Activated CD8-positive, alpha-beta memory T cell treated with anti-CD3 and anti-CD28 coated beads for 1 hour (primary cell): ENCODE measurements at places on chromosomes 2 and 18.

DNA sequence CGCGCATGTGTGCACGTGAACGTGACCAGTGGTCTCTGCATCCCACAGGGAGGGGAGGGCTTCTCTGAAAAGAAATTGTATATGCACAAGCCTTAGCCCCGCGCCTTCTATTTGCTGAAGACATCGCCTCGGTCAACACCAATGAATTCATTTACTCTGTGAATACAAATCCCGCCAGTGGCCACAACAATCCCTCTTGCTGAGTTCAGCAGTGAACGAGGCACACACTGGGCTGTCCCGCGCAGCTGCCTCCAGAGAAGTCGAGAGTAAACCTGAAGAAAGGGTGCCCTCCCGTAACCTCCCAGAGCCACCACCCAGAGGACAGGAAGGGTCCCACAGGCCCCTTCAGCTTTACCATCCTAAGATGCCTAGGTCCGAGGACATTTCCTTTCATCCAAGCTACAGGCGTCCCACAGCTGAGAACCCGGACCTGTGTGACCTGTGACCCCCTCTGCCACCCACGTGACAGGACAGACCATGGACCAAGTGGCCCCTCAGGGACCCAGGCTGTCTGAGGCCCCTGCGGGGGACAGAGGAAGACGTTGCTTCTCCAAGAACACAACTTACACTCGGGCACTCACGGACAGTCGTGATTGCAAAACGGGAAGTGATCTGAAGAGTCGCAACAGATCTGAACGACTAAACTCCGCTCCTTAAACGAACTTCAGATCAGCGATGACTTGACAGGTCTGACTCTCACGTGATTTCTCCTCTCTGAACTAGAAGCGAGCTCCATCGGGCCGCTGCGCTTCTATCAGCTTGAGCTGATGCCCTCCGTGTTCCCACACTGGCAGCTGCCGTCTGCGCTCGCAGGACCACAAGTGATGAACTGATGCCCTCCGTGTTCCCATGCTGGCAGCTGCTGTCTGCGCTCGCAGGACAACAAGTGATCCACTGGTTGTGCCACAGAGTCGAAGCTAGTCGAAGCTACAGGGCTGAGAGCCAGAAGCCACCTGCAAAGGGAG is 92.7 kb downstream of the ZNF516 start:
- no peak for DNase-seq

GRCh38 chr2:220163486-220163885 is 536.1 kb downstream of the SLC4A3 start:
- DNase-seq, result no peak

DNA sequence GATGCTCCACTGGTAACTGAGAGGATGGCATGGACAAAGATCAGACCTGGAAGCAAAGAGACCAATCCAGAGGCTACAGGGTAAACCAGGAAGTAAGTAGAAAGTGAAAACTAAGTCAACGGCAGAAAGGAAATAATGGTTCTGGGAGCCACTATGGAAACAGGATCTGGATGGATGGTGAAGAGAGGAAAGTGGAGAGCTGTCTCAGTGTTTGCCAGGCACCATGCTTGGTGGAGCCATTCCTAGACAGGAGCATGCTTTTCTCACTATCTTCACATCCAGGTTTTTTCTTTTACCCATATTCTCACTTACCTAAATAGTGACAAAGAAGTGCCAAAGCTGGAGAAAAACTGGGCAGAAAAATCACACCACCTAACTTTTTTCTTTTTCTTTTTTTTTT is 22.2 kb downstream of the ZNF521 start:
- no peak for DNase-seq

DNA sequence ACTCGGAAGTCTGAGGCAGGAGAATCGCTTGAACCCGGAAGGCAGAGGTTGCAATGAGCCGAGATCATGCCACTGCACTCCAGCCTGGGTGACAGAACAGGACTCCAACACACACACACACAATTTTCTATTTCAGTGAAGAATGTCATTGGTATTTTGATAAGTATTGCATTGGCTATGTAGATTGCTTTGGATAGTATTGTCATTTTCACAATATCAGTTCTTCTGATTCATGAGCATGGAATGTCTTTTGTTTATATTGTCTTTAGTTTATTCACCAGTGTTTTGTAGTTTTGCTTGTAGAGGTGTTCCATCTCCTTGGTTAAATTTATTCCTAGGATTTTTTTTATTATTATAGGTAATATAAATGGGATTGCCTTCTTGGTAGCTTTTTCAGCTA is 693.4 kb upstream of the SYT4 start:
- DNase-seq, result no peak

- DNase-seq, result no peak
These were observed 971 bp downstream of the ZNF385B start for GRCh38 chr2:179860255-179861026.

GRCh38 chr2:168543037-168543436 is 87.0 kb downstream of the CERS6 start:
- no peak for DNase-seq

GRCh38 chr2:105470979-105471378 is 72.1 kb upstream of the FHL2 start:
- no peak for DNase-seq

- DNase-seq, result no peak
These were observed 165.4 kb downstream of the MSH2 start for GRCh38 chr2:47568164-47568850.

GRCh38 chr2:1806254-1806653 is 61.9 kb upstream of the PXDN start:
- no peak for DNase-seq

- DNase-seq, result no peak
These were observed 270.2 kb upstream of the RAB6C start for GRCh38 chr2:129709001-129709955.

- no peak for DNase-seq
These were observed 9.8 kb downstream of the SERPINB13 start for GRCh38 chr18:63596964-63597363.

DNA sequence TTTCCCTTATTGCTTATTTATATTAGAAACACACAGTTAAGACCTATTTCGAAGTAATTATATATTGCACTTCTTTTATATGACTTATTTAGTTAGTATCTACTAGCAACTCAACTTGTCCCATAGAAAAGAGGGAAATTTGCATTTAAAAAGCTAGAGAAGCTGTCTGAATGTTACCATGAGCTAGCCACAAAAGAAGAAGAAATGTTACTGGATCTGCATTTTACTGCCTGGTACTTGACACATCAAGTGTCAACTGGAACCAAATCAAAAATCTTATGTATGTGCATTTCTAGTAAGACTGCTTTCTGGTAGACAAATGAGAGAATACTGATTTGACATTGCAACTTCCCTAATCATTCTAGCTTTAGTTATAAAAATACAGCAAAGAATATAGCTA is 424.6 kb upstream of the VRK2 start:
- DNase-seq, result no peak

DNA sequence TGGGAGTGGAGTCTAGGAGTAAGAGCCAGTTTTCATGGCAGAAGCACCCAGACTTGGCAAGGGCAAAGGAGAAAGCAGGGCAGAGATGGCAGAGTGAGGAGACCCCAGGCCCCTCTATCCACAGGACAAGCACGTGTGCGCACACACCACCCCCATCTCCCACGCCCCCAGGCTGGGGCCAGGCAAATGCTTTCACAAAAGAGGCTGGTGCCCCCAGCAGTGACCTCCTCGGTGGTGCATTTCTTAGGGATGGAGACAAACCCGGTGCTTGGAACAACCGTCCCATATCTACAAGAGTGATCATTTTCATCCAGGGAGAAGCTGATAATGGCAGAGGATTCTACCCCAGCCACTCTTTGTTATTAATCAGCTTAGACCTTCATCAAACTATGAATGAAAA is 62.0 kb downstream of the KCNF1 start:
- no peak for DNase-seq

GRCh38 chr18:68406761-68407160 is 308.1 kb downstream of the TMX3 start:
- DNase-seq, result no peak

GRCh38 chr18:41992703-41993102 is 37.7 kb downstream of the PIK3C3 start:
- no peak for DNase-seq

GRCh38 chr2:121159291-121160071 is 125.5 kb downstream of the TFCP2L1 start:
- DNase-seq, result no peak

DNA sequence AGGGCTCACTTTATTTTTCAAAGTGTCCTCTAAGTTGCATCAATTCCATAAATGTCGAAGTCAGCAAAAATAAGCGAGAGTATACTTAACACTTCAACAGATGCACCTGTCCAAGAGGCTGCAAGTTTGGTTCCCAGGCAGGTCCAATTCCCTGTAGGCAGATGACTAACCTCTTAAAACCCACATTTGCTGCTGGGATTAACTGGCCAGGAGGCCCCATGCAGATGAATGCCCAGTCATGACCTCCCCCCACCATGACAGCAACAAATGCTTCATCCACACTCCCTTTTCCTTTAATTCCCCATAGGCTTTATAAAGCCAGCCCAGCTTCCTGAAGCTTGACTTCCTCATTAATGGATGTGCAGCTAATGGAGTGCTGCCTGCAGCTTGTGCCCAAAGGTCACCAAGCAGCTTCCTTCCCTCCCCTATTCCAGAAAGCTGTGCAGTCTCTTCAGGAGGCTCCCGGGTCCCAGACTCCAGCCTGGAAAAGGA is 35.7 kb downstream of the REEP1 start:
- DNase-seq, result no peak
